IPS DF 6.9 (cell line): ENCODE measurements at places on chromosomes 5 and 9.

DNA sequence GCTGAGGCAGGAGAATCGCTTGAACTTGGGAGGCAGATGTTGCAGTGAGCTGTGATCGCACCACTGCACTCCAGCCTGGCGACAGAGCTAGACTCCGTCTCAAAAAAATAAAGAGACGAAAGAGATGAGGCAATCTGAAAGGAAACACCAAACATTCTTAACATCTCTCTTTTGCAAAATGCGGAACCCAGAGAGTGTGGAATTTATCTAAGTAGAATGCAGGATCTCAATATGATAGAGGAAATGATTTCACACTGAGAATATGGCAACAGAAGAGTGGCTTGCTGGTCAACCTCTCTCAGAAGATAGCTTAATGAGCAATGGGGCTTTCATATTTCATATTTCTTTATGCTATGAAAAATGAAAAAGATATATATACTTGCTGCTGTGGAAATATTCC is 33.4 kb upstream of the PCA3 start:
- no peak for DNase-seq

GRCh38 chr9:114031948-114032840 is 45.9 kb downstream of the AMBP start:
- no peak for DNase-seq

- no peak for DNase-seq
These were observed 44.1 kb upstream of the OLFM1 start for GRCh38 chr9:135043345-135043744.

- no peak for DNase-seq
These were observed 384.2 kb downstream of the EFNA5 start for GRCh38 chr5:107286447-107287098.

- DNase-seq: no peak
These were observed 324.8 kb downstream of the PRELID2 start for GRCh38 chr5:145510324-145510723.

GRCh38 chr9:100134731-100135130 is 35.7 kb downstream of the INVS start:
- no peak for DNase-seq

DNA sequence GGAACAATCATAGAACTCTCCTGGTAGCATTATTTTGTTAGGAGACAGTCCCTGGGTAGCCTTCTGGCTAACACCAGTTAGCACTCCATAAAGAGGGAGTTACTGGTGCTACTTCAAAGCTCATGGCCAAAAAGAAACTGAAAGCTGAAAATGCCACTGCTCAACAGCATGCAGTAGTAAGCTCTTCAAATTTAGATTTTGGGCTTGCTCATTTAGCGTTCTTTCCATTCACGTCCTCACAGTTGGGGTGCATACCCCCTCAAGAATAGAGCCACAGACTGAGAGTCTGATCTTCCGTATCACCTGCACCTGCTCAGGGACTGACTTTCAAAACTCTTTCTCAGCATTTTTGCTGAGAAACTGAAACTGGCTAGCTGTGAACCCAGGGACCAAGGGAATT is 24.7 kb downstream of the NTRK2 start:
- no peak for DNase-seq

DNA sequence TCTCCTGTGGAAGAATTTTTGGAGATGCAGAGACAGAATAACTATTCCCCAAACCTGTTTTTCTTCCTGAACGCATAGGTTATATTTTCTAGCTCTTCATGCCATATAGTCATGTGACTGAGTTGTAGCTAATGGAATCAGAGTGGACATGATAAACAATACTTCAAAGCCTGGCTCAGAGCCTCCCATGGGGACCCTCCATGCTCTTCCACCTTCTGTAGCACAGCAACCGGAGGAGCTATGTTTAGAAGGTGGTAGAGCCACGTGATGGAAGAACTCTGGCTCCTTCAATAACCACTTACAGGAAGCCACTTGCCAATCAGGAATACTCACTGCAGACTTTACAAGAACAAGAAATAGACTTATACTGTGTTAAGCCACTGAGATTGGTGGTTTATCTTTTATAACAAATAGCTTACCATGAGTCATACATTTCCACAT is 39.2 kb downstream of the NADK2 start:
- no peak for DNase-seq

DNA sequence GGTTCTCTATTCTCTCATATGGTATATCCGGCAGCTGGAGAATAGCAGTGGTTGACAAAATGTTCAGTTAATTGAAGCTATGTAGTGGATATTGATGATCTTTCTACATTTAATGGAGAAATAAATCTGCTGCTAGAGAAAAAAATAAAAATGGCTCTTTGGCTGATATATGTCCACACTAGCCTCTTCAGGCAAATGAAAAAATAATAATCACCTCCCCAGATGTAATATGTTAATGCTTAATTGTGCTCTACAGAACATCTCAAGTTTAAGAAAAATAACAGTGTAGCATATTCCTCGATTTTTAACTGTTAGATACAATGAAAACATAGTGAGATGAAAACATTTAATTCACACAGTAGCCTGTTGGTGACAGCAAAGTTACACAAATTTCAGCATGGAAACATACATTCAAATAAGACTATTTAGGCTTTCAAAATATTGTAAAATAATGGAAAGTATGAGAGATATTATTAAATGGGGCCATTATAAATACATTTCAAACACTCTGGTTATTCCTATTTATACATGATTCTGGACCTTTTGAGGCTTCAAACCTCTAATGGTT is 543.0 kb downstream of the MAT2B start:
- DNase-seq: no peak

DNA sequence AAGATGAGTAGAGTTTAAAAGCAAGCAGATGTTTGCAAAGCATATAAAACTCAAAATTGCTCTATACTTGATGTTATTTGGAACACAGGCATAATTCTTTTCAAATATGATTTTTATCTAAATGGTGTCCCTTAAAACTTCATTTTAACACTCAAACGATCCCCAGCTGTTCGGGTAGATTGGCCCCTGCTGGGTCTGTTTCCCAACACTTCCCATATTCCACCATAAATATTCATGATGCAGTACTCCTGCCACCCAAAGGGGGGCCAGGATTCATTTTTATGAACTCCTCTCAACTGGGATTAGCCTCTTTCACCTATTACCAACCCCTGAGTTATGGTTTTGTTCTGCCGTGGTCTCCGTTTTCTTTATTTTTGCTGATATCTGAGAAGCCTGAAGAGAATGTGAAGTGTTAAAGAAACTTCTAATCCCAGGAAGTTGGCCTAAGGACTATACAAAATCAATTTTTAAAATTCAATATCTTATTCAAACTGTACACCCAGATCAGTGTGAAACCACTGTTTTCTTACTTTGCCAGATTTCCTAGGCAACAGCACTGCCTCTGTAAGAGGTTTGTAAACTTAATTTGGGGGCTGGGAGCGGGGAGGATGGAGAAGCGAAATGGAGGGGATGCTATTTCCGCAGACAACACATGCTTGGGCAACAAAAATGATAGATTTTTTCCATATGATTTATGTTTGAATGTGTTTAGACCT is 384.1 kb downstream of the DMRT2 start:
- DNase-seq: no peak

- DNase-seq: no peak
These were observed 1075.9 kb downstream of the NR2F1-AS1 start for GRCh38 chr5:92505145-92505544.

GRCh38 chr9:129834489-129835127 is 467 bp downstream of the C9orf78 start:
- no peak for DNase-seq

DNA sequence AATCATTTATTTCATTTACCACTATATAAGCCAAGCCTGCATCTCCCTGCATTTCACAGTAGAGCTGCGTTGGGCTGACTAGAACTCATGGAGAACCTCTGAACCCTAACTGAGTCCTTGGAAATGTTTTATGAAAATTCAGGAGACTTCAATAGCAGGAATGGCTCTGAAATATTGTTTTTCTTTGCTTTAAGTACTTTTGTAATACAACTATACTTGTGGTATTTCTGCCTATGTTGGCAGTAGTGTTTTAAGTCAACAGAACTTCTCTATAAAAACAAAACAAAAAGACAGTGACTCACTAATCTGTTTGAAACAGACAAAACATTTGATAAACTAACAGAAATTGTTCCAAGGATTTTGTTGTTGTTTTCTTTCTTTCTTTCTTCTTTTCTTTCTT is 489.2 kb upstream of the MEF2C start:
- DNase-seq: no peak

DNA sequence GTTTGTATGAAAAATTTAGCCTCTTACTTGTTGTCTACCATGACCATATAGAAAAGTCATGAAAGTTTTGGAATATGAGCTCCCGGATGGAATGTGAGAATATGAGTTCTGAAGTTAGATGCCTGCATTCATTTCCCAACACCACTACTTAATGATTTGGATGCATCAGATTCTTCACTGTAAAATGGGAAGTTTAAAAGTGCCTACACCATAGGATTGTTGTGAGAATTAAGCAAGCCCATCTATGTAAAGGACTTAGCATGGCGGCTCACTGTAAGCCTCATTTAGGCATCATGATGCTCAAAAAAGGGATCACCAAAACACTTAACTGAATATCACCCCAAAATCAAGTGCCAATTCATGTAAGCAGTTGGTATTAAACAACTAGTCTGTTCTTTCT is 177.3 kb downstream of the RAB3C start:
- no peak for DNase-seq

- DNase-seq: no peak
These were observed 63.1 kb downstream of the RCL1 start for GRCh38 chr9:4855841-4856240.

GRCh38 chr9:129745200-129745599 is 7.6 kb downstream of the PTGES start:
- DNase-seq: no peak

- no peak for DNase-seq
These were observed 344.5 kb downstream of the ACTL7B start for GRCh38 chr9:108511307-108511706.

GRCh38 chr5:6350277-6351090 is 27.9 kb downstream of the MED10 start:
- DNase-seq: no peak

GRCh38 chr5:38463634-38464521 is 92.6 kb downstream of the LIFR start:
- DNase-seq: no peak

DNA sequence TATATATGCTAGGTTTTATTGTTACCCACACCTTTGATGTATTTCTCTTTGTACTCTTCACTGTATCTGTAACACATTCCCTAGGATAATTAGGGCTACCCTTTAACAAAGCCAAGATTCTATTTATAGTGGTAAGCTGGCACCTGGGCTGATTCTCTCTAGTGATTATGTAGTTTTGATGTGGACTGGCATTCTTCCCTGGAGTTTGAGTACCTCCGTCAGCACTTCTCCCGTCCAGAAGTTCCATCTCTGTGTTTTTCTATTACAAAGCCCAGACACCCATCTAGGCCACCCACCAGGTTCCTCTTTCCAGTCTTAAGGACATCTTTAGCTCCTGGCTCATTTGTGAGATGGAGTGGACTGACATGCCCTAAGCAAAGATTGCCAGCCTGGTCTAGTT is 55.9 kb upstream of the CDKN2B start:
- no peak for DNase-seq

- DNase-seq: no peak
These were observed 23.9 kb downstream of the SLC35A4 start for GRCh38 chr5:140588311-140589070.

- DNase-seq: no peak
These were observed 1.7 kb downstream of the CKMT2 start for GRCh38 chr5:81234801-81235200.

- DNase-seq: no peak
These were observed 3.1 kb downstream of the RNF44 start for GRCh38 chr5:176533894-176534611.

DNA sequence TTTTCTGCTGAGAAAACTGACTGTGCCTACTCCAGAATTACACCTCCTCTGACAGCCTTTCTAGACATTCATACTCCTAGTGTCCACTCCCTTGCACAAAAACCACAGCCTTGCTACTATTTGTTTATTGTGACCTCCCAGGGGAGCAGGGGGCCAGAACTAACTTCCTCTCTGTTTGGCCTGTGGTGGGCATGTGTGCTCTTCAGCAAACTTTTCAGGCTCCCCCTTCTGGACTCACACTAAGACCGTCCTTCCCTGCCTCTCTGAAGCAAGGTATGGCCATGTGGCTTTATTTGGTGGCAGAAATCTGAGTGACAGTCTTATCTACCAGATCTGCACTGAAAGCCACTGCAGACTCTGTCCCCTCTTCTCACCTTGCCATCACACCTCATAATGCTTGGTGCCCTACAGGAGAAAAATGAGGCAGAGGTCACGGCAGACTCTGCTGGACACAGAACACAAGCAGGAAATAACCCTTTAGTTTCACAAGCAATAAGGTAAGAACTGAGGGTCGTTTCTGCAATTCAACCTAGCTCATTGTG is 28.2 kb downstream of the LIFR start:
- no peak for DNase-seq

GRCh38 chr5:164748861-164749260 is 1243.4 kb downstream of the MAT2B start:
- no peak for DNase-seq

DNA sequence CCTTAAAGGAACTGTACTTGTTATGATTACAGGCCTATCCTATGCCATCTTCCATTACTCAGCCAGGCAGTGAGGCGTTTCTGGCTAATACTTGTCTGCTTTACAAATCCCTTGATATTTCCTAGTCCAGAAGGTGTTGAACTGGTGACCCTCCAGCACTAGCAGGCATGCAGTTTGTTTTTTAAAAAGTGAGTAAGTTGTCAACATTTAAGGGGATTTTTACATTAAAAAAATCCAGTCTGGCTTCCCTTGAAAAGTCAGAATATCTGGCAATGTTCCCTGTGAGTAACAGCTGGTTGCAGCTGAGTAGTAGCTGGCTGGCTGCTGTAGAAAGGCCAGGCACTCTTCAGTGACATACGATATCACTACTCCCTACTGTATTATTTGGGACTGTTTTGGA is 21.8 kb downstream of the GRIN3A start:
- DNase-seq: no peak

DNA sequence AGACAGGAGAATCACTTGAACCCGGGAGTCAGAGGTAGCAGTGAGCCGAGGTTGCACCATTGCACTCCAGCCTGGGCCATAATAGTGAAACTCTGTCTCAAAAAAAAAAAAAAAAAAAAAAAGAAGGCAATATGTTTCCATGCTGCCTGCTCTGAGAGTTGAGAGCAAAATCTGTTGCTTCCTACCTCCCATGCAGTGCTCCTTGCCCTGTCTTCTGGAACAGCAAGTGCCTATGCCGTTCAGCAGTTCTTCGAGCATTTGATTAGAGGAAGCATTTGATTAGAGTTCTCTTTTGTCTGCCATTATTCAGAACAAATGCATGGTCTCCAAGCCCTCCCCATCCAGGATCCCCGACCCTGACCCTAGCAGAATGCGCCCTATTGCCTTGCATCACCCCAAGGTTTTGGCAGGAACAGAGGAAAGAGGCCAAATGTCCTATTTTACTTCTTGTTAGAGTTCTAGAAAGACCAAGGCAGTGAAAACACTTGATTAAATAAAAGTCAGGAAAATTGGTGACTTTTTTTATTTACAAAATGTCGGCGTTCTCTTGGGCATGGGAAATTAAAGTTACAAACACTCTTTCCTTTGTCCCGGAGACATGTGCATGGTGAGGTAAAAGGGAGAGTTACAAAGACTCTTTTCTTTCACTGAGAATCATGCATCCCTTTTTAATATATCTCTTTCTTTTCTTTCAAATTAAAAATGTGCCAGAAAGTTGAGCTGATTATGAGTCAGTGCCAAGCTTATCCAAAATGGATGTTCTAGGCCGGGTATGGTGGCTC is 27.8 kb upstream of the FSD1L start:
- no peak for DNase-seq

- no peak for DNase-seq
These were observed 384.7 kb upstream of the ZNF462 start for GRCh38 chr9:106478312-106478711.
